Lung (tissue), 17 donors: ENCODE measurements at places on chromosomes 5 and 9. TPM values are rescaled to one million over a fixed set of nuclear protein-coding genes. Genes with fewer than 3 reads are reported as not detected.

GRCh38 chr9:35729700-35730485 is 2.1 kb downstream of the TLN1 start:
- DNase-seq = peak; percentile 44
- peaks cover 26% of the 10 kb centered on the region for H3K4me1 ChIP-seq
- H3K4me3 ChIP-seq = peak overlapping the region; percentile 74
- peak overlapping the region; percentile 95 for H3K27ac ChIP-seq
- no peaks in the 10 kb centered on the region for H3K27me3 ChIP-seq
- H3K36me3 ChIP-seq = peaks cover 19% of the 10 kb centered on the region

DNA sequence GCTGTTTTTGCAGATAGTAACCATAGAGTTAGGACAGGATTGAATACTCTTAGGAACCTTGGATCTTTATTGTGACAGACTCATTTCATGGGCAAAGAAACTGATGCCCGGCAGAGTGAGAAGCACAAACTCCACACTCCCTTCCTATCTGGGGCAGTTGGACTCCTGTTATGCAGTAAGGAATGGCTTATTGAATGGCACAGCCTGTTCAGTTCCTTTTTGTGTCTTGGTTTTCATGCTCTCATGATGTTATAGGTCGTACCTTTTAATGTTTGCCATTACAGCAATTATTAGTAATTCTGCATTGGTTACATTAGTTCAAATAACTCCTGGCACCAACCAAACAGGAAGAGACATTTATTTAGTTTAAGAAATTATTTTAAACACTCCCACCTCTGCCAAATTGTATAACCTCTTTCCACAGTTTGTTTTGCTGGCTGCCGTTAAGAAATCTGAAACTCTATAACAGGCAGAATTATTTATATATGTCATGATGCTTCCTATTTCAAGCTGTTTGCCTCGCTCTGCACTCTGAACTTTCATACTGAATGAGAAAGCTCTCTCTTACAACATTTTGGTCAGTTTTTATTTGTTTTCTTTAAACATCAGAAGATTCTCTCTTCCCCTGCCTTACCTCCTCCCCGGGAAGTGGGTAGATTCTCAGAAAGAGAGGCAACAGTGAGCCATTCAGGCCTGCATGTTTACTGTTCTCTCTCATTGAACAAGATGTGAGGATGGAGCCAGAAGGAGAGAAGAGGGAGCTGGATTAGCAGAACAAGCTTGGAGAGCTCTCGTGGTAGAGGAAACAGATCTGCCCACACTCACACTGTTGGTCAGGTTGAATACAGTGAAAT is 144.4 kb downstream of the ARHGEF28 start:
- H3K36me3 ChIP-seq = no peaks in the 10 kb centered on the region
- no peak overlapping the region for H3K27ac ChIP-seq
- peak; percentile 25 for DNase-seq
- no peaks in the 10 kb centered on the region for H3K27me3 ChIP-seq
- H3K4me1 ChIP-seq = peaks cover 10% of the 10 kb centered on the region

DNA sequence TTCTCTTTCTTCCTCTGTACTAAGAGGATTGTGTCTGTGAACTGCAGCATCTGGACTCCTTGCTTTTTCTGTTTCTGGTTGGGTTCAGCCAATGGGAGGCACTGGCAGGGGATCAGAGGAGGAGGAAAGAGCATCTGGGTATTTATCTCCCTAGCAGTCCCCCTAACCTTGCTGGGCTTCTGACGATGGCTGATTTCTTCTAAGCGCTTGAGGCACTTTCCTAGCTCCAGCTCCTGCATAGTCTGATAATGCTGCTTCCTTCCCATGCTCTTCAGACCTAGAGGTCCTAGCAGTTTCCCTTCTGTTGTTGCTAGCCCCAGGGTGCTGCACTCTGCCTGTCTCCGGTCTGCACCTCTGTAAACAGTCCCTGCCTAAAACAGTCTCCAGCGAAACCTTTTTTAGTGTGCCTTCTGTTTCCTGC is 225.1 kb downstream of the PDZD2 start:
- peaks cover 16% of the 10 kb centered on the region for H3K4me1 ChIP-seq
- H3K36me3 ChIP-seq = no peaks in the 10 kb centered on the region
- DNase-seq = no peak
- H3K4me3 ChIP-seq = no peak overlapping the region
- no peaks in the 10 kb centered on the region for H3K27me3 ChIP-seq

- no peak for DNase-seq
- H3K4me1 ChIP-seq = no peaks in the 10 kb centered on the region
- peak overlapping the region; percentile 17 for H3K27ac ChIP-seq
- no peaks in the 10 kb centered on the region for H3K27me3 ChIP-seq
- H3K36me3 ChIP-seq = no peaks in the 10 kb centered on the region
- no peak overlapping the region for H3K4me3 ChIP-seq
These were observed 70.8 kb upstream of the CDKN2B start for GRCh38 chr9:22079873-22080341.

DNA sequence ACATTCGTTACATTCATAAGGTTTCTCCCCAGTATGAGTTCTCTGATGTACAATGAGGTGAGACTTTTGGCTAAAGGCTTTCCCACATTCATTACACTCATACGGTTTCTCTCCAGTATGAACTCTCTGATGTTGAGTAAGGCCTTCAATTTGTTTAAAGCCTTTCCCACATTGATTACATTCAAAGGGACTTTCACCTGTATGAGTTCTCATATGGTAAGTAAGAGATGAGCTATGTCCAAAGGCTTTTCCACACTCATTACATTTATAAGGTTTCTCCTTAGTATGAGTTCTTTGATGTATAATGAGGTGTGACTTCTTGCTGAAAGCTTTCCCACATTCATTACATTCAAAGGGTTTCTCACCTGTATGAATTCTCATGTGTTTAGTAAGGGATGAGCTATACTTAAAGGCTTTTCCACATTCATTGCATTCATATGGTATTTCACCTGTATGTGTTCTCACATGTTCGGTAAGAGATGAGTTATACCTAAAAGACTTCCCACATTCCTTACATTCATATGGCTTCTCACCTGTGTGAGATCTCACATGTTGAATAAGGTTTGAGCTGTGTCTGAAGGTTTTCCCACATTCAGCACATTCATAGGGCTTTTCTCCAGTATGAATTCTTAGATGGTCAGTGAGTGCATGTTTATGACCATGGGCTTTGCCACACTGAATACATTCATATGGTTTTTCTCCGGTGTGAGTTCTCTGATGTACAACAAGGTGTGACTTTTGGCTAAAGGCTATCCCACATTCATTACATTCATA is 13.5 kb downstream of the ZFP37 start:
- H3K4me1 ChIP-seq = no peaks in the 10 kb centered on the region
- H3K4me3 ChIP-seq = no peak overlapping the region
- no peaks in the 10 kb centered on the region for H3K27me3 ChIP-seq
- H3K36me3 ChIP-seq = peaks cover 54% of the 10 kb centered on the region
- H3K27ac ChIP-seq = no peak overlapping the region

GRCh38 chr5:177317959-177318377 is 6.3 kb upstream of the MXD3 start:
- no peaks in the 10 kb centered on the region for H3K4me1 ChIP-seq
- H3K27me3 ChIP-seq = no peaks in the 10 kb centered on the region
- no peak overlapping the region for H3K27ac ChIP-seq

DNA sequence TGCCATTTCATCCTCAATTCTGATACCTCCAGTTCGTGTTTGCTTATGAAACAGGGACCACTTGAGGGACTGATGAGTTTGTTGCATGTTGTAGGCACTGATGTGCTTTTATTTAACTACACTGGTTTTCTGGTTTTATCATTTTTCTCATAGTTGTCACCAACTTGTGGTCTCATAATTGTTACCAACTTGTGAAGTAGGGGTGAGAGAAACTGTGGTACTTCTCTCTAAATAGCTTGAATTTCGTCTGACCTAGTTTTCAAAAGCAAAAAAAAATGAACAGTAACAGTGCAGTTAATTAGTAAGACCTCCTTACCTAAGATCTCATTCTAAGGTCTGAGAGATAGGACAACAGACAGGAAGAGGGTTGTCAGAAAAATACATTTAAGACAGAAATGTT is 78.0 kb downstream of the ANXA2R start:
- H3K4me1 ChIP-seq = no peaks in the 10 kb centered on the region
- no peak overlapping the region for H3K4me3 ChIP-seq
- H3K27me3 ChIP-seq = peaks cover 20% of the 10 kb centered on the region
- no peaks in the 10 kb centered on the region for H3K36me3 ChIP-seq
- H3K27ac ChIP-seq = no peak overlapping the region

The IFNA2 gene
- not detected for total RNA-seq
